ENCODE measurements at places on chromosomes 5 and 9.

GRCh38 chr9:77794985-77795384 lies 146.9 kb upstream of the GNA14 start:
- no peak for DNase-seq

- no peak for DNase-seq
These were observed 191.5 kb downstream of the ROR2 start for GRCh38 chr9:91758491-91758981.

GRCh38 chr5:73008831-73009230 lies 53.0 kb downstream of the FCHO2 start:
- DNase-seq: no peak

- no peak for DNase-seq
These were observed 1.0 kb upstream of the ACSL6 start for GRCh38 chr5:132012371-132013005.

- DNase-seq: no peak
These were observed 132.7 kb upstream of the LPCAT1 start for GRCh38 chr5:1656271-1656975.

DNA sequence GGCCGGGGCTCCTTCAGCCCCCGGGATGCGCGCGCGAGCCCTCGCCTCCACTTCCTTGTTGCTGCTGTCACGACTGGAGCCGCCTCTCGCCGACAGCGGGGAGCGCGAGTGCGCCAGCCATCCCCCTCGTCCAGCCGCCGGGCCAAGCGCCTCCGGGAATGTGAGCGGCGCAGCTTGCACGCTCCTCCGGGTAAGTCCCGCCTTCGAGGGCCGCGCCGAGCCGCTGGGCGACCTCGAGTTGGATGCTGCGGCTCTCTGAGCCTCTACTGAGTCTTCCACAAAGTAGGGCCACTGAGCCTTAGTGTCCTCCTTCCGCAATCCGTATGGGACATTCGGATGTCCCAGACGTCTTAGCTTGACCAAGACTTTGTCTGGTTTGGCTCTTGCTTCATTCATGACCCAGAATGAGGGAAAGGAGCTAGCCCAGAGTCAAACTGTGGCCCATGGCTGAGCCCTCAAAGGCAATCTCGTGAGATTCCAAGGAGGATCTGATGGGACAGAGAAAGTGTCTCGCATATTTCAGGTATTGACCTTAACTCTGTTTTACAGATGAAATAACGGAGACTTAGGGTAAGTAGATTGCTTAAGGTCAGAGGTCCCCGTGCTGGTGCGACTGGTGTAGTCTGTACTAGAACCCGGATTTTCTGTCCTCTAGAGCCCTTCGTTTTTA lies 586 bp downstream of the HMGXB3 start:
- DNase-seq: no peak

- no peak for DNase-seq
These were observed 90.4 kb downstream of the SERINC5 start for GRCh38 chr5:80165452-80165851.

DNA sequence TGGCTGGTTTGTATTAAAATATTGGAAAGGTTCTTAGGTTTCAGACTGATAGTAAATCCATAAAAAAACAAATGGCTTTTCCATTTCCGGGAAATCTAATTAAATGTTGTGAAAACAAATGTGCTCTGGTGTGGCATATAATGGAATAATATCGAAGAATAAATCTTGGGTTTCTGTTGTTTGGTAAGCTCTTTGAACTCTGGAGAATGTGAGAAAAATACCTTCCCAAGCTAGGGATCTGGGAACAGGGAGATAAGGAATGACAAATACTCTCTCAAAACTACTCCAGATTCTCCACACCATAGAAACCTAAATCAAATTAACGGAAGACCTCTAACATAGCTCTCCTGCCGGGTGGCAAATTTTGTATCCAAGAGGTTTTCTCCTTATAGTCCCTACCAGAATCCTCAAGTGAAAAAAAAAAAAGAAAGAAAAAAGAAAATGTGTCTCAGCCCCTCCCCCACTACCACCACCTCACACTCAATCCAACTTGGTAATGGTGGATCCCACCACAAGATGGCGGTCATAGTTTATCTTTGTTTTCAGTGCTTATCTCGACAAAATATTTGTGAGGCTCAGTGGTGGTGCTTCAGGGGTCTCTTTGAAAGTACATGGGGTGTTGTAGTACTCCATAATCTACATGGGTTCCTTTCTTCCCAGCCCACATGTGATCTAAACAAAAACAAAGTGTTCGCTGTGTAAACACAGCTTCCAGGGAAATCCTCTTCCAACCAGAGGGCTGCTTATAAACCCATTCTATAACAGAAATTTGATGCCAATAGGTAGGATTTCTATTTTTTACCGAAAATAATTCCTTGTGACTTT lies 54.5 kb upstream of the FST start:
- DNase-seq: no peak

DNA sequence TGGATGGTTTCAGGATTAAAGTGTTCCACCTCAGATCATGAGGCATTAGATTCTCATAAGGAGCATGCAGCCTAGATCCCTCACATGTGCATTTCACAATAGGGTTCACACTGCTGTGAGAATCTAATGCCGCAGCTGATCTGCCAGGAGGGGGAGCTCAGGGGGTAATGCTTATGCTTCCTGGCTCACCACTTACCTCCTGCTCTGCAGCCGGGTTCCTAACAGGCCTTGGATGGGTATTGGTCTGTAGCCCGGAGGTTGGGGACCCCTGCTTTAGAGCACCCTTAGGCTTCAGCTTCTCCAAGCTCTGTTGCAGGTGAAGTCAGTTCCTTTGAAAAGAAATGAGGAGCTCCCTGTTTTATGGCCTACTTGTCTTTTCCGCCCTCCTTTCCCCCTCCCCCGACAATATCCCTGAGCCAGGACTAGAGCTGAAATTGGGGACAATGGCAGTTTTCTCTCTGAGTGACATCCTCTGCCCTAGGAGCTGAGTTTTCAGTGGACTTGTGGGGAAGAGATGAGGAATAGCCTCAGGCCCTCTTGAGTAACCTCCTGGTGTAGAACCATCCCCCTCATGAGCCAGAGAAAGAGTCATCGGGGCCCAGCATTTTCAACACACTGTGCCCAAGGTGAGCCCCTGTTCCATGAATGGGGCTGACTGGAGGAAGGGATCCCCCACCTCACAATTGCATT lies 16.2 kb upstream of the MAT2B start:
- no peak for DNase-seq

- DNase-seq: no peak
These were observed 90.7 kb downstream of the CACNA1B start for GRCh38 chr9:137968235-137968634.

- no peak for DNase-seq
These were observed 1.3 kb upstream of the NFIB start for GRCh38 chr9:14314929-14315874.

- DNase-seq: no peak
These were observed 16.2 kb upstream of the GABBR2 start for GRCh38 chr9:98724810-98725530.

DNA sequence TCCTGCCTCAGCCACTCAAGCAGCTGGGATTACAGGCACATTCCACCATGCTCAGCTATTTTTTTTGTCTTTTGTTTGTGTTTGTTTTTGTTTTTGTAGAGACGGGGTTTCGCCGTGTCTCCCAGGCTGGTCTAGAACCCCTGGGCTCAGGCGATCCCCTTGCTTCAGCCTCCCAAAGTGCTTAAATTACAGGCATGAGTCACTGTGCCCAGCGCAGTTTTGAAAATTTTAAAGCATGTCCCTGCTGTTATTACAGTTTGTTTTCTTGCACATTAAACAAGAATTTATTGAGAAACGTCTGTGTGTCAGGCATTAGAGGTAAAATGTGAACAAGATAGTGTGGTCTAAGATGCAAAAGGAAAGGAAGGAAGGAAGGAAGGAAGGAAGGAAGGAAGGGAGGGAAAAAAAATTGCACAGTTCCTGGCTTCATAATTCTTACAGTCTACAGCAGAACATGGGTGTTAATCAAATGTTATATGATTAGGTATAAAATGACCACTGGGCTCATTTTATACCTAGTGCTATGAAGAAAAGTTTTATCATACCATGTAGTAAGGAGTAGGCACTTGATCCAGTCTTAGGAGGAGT lies 205.4 kb downstream of the SNX18 start:
- no peak for DNase-seq

DNA sequence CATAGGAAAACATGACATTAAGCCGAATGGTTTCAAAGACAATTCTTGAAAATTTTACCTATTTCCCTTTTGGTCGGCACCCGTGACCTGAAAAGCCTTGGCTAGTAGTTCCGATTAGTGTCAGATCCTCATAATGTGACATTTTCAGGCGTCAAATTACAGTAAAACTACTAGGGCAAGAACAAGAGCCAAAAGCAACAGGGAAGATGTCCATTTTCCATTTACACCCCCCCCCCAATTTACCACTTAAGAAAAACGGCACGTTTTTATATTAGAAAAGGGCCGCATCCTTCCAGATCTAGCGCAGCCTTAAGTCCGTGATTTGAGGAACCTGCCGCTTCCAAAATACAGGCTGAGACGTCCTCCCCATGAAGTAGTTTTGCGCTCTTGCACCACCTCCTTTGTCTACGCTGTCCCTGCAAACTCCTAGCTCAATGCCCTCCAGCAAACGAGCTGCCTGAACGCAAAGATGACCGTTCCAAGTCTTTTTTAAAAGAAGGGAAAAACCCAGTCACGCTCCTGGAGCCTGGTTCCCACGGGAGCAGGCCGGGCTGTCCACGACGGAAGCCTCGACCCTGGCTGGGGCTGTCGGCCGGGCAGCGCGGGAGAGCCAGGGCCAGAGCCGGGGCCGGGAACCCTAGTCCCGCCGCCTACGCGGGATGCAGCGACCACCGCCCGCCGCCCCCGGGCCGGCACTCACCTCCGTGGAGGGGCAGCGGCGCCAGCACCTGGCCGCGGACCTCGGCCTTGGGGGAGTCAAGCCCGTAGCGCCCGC lies 616 bp downstream of the RNF130 start:
- DNase-seq: no peak

DNA sequence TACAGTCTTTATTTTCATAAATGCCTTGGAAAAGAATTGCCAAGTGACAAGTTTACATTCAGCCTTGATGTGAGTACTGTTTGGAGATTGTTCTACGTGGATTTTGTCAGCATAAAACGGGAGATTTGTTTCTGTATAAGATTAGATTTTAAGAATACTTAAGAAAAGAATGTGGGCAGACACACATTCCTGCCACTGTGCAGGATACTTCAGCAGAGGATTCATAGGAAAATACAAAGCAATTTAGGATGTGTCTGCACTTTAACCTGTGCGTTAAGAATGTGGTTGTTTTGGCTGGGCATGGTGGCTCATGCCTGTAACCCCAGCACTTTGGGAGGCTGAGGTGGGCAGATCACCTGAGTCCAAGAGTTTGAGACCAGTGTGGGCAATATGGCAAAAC lies 37.2 kb downstream of the GPR107 start:
- DNase-seq: no peak

DNA sequence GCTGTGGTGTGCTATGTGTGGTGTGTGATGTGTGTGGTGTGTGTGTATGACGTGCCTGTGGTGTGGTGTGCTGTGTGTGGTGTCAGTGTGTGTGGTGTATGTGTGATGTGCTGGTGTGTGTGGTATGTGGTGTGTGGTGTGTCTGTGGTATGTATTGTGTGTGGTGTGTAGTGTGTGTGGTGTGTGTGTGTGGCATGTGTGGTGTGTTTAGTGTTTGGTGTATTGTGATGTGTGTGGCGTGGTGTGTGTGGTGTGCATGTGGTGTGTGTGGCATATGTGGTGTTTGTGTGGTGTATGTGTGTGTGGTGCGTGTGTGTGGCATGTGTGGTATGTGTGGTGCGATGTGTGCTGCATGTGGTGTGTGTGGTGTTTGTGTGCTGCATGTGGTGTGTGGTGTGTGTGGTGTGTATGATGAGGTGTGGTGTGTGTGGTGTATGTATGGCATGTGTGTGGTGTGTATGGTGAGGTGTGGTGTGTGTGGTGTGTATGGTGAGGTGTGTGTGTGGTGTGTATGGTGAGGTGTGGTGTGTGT lies 18.3 kb upstream of the RNU6ATAC start:
- no peak for DNase-seq

Measured in activated B cell treated with CpG ODN at 0.5 μM for 24 hours (primary cell).